MCF 10A (cell line): ENCODE measurements at places on chromosomes 7 and 10. TPM values are rescaled to one million over a fixed set of nuclear protein-coding genes. Genes with fewer than 3 reads are reported as not detected.

DNA sequence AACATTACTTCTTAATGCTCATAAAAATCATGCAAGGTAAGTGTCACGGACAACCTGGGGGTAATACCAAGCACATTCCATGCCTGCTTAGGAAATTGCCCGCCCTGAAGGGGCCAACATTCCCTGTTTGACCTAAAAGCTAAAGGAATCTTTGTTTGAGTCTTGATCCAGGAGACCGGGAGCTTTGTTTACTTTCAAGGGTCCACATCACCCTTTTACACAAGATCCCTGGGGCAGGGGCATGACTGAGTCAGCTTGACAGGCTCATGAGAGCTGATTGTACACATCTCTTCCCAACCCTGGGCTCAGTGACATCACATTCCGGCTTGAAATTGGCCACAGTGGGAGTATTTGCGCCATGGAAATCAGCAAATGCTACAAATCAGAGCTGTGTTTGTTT, 248.1 kb upstream of the HABP2 start:
- H3K27me3 ChIP-seq, result no peaks in the 10 kb centered on the region
- no peak overlapping the region for H3K4me3 ChIP-seq
- H3K4me1 ChIP-seq, result peaks cover 5% of the 10 kb centered on the region
- H3K36me3 ChIP-seq, result no peaks in the 10 kb centered on the region
- no peak overlapping the region for H3K27ac ChIP-seq
- no peak for DNase-seq

- H3K4me3 ChIP-seq, result no peak overlapping the region
- H3K27ac ChIP-seq, result no peak overlapping the region
- H3K4me1 ChIP-seq, result no peaks in the 10 kb centered on the region
- DNase-seq, result no peak
- no peaks in the 10 kb centered on the region for H3K36me3 ChIP-seq
Measured at GRCh38 chr7:108461840-108462239, 5.6 kb upstream of the NRCAM start.

DNA sequence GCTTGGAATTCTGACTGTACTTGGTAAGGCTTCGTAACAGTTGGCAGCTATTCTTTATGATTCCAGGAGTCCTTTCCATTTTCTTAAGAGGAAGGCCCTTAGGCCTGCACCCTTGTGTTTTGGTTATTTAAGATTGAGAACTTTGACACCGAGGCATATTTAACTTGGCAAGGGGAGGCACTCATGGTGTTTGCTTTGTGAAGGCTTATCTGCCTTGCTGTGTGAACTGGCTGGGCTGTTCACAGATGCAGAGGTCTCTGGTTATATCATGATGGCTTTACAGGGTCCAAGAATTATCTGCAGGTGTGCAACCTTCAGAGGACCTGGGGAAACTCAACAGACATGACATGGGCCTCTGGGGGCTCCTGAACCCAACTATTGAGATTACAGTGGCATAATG, 833 bp upstream of the PNLIPRP1 start:
- no peak for DNase-seq
- no peak overlapping the region for H3K27ac ChIP-seq
- H3K4me3 ChIP-seq, result no peak overlapping the region
- H3K36me3 ChIP-seq, result no peaks in the 10 kb centered on the region

DNA sequence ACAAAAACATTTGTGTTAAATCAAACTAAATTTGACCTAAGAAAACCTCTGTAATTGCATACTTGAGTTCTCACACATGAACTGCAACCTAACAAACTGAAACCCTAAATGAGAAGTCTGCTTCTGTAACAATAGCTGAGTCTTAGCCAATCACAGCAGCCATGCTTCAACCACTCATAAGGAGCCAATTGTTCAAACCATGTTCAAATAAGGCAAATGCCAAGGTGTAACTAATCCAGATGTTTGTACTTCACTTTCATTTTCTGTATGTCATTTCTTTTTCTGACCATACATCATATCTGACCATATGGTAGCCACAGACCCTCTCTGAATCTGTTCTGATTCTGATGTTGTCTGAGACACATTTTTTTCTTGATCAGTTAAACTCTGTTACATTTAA, 47.5 kb upstream of the ANTXRL start:
- H3K4me1 ChIP-seq, result no peaks in the 10 kb centered on the region
- H3K27ac ChIP-seq, result no peak overlapping the region
- DNase-seq, result no peak
- H3K27me3 ChIP-seq, result peaks cover 18% of the 10 kb centered on the region
- H3K4me3 ChIP-seq, result no peak overlapping the region
- H3K36me3 ChIP-seq, result no peaks in the 10 kb centered on the region

- no peak overlapping the region for H3K4me3 ChIP-seq
- no peaks in the 10 kb centered on the region for H3K36me3 ChIP-seq
- H3K27ac ChIP-seq, result no peak overlapping the region
- no peaks in the 10 kb centered on the region for H3K27me3 ChIP-seq
Measured at GRCh38 chr10:86828145-86828544, 71.7 kb downstream of the BMPR1A start.

DNA sequence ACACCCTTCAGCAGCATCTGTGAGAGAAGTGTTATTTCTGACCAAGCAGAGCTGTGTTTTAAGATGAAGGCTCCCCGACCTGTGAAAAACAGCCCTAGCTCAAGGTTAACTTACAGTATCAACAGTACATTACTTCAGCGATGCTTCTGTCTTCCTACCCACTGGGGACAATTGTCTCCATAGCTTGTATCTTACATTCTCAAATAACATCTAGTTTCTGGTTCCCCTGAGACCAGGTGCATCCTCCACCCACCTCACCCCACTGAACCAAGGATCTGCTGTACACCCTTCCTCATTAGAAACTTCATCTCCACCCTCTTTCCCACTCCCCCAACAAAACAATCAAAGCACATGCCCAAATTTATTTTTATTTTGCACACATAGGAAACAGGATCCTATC, 102.0 kb downstream of the VOPP1 start:
- no peak overlapping the region for H3K4me3 ChIP-seq
- H3K4me1 ChIP-seq, result peaks cover 10% of the 10 kb centered on the region
- peaks cover 19% of the 10 kb centered on the region for H3K36me3 ChIP-seq
- H3K27me3 ChIP-seq, result no peaks in the 10 kb centered on the region
- no peak overlapping the region for H3K27ac ChIP-seq

DNA sequence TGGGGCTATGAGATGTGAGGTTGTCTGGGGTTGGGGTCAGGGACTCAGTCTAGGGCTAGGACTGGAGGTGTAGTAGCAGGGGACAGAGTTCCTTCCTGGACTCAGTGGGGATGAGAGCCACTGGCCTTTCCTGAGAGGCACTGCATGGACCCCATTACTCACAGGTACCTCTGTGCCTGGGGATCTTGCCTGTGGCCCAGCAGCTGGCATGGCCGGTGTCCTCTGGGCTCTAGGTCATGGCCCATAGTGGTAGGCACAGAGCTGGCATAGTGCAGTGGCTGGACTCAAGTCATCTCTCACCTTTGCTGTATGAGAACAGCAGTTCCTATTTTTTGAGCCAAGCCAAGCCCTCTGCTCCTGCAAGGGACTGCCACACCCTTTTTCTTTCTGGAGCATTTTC, 51.9 kb downstream of the NEURL1 start:
- no peak for DNase-seq
- no peaks in the 10 kb centered on the region for H3K36me3 ChIP-seq
- H3K27me3 ChIP-seq, result peaks cover 24% of the 10 kb centered on the region

- DNase-seq, result no peak
- H3K4me1 ChIP-seq, result no peaks in the 10 kb centered on the region
- no peaks in the 10 kb centered on the region for H3K27me3 ChIP-seq
- peak overlapping the region; percentile 74 for H3K4me3 ChIP-seq
- peak overlapping the region; percentile 49 for H3K27ac ChIP-seq
Measured at GRCh38 chr10:15369256-15370211, 1.6 kb downstream of the FAM171A1 start.

GRCh38 chr10:123795846-123796590, 95.6 kb downstream of the CPXM2 start:
- no peaks in the 10 kb centered on the region for H3K4me1 ChIP-seq
- no peaks in the 10 kb centered on the region for H3K36me3 ChIP-seq
- H3K27me3 ChIP-seq, result no peaks in the 10 kb centered on the region
- no peak overlapping the region for H3K27ac ChIP-seq
- no peak overlapping the region for H3K4me3 ChIP-seq

Gene SEMA4G
- 0.32 TPM in 1 of 2 replicates, not detected in the other for total RNA-seq

Gene INTS15
- 25.4 and 26.5 TPM in 2 replicates for total RNA-seq

Gene VWC2
- total RNA-seq, result not detected in 2 replicates

Gene CCDC3
- total RNA-seq, result 0.10 TPM in 1 of 2 replicates, not detected in the other
